Fibroblast of skin of back (primary cell): ENCODE measurements at places on chromosomes 7 and 10.

GRCh38 chr10:103470761-103471653 is 8.0 kb downstream of the CALHM3 start:
- peak; percentile 30 for DNase-seq

DNA sequence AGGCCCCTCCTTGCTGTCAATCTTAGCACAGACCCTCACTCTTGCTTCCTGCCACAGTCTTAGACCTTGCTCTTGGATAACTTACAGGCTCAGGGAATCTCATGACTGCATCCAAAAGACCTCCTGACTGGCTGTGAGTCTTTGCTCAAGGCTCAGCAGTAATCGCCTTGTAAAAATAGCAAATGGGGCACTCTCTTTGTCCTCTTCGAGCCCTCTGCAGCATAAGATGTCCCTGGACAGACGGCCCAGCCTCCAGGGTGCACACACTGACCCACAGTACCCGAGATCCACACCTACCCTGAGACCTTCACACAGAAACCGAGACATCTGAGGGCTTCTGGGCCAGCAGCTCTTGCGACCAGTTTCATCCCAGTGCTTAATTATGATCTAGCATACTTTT is 65.9 kb upstream of the DDC start:
- DNase-seq: no peak

DNA sequence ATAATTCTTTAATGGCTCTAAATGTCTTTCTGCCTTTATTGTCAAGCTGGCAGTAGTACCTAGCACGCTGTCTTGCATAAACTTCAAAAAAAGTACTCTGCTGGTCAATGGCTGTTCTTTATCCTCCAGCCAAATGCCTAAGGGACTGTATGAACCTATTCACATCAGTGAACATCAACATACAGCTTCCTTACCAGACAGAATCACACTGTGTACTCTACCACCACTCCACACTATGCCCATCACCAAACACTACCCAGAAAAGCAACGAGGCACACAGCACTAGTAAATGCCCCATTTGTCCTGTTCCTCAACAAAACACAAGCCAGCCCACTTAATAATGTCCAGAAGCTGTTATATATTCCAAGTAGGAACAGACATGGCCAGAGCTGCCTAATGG is 127.5 kb downstream of the SGMS1 start:
- no peak for DNase-seq

- peak; percentile 54 for DNase-seq
These were observed 481 bp downstream of the SFTPA2 start for GRCh38 chr10:79559726-79560125.

- peak; percentile 21 for DNase-seq
These were observed 66.2 kb upstream of the MXI1 start for GRCh38 chr10:110141185-110141584.

- DNase-seq: peak; percentile 71
These were observed 1133.4 kb downstream of the XPNPEP1 start for GRCh38 chr10:108789919-108790318.

GRCh38 chr10:30384701-30385201 is 35.7 kb upstream of the MTPAP start:
- peak; percentile 43 for DNase-seq

- DNase-seq: no peak
These were observed 35.0 kb downstream of the EVX1 start for GRCh38 chr7:27277628-27278027.

- no peak for DNase-seq
These were observed 168.3 kb downstream of the SLIT1 start for GRCh38 chr10:97017474-97017903.

- no peak for DNase-seq
These were observed 1148.0 kb upstream of the CELF2 start for GRCh38 chr10:9869606-9870176.

DNA sequence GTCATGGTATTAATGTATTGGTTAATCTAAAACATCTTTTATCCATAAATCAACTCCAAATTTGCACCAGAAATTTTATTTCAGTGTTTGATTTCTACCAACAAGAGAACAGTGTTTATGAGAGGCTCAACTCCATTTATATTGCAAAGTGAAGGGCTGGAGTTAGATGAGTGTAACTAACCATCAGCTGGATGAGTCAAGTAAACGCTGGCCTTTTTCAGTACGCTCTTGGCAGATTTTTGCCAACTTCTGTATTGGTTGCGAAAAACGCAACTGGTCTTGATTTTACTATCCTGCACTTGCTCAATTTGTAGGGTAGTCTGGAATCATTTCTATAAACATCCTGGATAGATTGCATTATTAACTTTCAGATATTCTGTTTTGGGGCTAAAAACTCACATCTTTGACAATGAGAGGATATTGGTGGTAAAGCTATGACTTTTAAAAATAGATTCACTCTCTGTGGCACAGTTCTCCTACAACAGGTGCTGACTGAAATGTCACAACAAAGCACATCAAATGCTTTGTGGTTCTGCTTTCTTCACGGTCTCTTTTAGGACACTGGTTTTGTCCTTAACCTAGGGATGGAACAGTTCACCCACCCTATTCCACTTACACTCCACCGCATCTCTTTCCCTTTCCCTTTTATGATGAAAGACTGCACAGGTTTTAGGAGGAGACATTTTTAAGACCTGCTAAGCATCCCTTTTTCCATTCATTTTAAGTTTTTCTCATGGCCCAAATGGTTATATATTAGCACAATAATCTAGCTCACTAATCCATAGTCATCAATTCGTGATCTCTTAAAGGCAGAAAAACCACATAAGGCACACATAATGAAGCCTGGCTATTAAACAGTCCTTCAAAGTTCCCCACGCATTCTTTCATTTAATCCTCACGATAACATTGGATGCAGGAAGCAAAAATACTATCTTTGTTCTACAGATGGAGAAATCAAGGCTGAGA is 12.8 kb downstream of the CACNA2D1 start:
- DNase-seq: no peak

DNA sequence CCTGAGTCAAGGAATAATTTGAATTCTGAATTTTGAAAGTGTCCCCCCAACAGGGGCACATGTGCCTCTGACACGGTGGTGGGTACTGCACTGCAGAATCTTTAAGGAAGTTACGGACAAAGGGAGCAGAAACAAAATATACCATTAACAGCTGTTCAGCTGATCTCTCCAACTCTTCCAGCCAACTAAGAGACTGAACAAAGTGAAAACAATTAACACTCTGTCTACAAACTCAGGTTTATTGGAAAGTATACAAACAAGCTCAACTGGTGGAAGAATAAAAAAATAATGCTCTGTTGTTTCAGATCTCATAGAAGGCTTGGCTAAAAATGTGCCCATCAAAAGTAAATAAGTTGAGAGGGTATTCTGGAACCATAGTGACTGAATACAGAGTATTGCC is 34.4 kb downstream of the ASB4 start:
- DNase-seq: no peak

DNA sequence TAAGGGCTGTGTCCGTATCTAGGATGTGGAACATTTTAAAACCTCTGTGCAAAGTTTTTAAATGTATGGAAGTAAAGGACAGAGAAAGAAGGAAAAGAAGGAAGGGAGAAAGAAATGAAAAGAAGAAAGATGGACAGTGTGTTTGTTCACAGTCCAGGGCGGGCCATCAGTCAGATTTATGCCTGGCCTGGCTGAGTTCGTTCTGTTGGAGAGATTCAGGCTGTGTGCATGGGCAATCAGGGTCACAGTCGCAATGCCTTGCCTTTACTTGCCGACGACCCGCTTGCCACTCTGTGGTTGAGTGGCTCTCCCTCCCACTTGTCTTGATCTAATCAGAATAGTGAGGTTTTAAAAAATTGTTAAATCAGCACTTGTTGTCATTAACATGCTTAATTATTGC is 369.4 kb upstream of the BMPER start:
- no peak for DNase-seq

DNA sequence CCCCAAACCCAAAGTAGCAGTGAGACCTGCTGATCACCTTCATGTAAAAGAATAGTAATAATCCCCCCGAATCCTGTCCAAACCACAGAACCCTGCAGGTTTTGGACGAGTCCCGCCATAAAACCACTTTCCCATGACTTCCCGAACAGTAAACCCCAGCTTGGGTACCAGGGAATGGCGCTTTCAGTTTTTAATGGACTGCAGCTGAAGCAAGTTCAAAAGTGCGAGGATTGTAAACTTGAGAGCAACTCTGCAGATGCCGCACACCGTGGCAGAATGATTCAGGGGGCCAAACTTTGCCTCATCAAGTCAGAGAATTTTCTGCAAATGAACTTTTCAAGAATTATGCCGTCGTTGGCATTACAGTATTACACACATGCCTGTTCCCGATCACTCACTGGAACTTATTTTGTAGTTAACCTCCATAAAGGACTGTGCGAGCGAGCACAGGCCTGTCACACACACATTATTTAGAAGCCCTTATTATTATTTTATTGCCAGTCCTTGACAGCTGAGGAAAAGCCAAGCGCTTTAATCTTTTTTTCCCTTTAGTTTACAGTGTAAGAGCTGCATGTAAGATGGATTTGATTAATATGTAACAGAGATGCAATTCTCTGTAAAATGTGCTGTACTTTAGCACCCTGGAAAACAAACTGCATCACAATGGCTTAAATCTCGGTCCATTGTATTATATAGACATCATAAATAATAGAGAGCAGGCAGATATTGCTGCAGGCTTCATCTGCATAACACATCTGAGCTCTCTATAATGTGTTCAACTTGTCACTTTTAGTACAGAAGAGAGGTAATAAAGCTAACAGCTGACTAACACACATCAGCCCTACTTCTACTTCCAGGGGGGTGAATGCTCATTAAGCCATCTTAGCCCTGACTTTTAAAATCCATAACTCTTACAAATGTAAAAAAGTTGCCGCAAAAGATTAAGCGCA is 493.5 kb upstream of the GALNT17 start:
- DNase-seq: no peak

DNA sequence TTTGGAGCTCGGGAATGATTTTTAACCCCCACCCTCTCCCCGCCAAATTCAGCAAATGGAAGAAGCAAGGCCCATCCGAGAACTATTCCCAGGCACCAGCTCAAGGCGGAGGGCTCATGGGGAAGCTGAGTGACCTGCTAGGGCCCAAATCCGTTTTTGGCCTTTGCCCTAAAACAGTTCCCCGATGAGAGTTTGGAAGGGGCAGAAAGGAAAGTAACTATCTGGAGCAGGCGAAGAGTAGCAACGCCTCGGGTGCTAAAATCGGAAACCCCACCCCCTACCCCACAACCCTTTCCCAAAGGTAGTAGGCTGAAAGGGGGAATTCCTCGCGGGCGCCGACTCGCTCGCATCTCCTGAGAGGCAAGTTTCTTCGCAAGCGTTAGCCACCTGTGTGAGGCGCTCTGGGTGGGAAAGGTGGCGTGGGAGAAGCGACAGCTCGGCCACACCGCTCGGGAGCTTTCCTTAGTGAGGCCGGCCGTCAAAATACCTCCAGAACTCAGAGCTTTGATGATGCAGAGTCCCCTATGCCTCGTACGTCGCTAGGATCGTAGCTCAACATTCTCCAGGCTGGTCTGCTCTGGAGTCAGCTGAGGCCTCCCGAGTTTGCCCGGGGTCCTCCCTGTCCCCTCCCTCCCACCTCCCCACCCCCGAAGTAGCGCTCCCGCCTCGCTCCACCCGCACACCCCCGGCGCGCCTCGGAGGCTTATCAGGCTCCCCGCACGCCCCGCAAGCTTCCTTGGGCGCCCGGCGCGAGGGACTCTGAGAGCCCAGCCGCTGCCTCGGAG is 642 bp upstream of the PRKG1 start:
- peak; percentile 53 for DNase-seq

DNA sequence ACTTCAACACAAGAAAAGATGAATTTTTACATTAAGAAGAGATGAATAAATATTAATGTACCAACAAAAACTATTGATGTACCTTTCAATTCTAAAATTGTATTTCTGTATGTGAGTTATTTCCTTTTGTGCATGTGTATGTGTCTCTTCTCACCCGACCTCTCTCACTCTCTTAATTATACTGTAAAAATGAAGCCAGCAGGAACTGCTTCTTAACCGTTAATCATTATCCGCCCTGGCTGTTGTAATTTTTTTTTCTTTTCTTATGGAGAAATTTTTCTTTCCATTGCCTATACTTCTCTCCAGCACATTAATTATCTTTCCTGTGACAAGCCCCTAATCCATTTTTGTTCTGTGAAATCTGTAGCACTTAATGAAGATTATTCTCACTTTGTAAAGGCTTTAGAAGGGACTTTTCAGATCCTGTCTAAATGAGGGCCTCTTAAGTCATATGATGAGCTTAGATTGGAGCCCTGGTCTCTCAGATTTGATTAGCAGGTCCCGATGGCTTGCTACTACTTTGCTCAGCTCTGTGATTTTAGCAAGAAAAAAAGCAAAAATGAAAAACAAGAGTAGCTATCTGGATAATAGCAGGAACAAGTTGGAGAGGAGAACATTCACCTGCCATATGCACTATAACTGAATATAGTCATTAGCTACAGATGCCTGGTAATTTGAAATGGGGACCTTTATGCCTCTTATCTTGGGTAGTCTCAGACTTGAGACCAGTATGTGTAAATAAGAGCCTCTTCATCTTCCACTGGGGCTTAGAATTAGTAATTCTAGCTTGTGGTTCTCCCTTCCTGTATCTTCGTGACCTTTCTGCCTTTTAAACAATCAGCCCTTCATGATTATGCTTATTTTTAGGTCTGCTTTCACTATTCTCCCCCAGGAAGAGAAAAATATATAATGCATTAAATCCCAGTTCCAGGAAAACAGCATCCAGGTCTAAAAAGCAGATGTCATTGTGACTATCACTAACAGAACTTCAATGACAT is 80.0 kb upstream of the COL1A2 start:
- no peak for DNase-seq

GRCh38 chr7:19112274-19113001 is 5.0 kb downstream of the TWIST1 start:
- DNase-seq: peak; percentile 63

DNA sequence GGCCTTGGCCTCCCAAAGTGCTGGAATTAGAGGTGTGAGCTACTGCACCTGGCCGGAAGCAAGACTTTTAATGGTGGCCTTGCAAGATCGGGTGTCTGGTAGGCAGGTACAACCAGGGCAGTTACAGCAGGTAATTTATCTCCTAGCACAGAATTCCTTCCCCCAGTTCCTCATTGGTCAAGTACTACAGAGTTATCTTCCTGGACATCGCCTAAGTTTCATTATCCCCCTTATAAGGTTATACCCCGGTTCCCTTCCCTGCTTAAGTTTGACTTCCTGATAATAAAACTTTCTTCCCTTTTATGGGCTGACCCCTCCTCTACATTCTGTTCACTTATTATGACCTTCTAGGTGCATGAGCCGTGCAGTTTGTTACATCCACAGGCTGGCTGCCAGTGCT is 19.0 kb upstream of the CYP3A43 start:
- DNase-seq: no peak

DNA sequence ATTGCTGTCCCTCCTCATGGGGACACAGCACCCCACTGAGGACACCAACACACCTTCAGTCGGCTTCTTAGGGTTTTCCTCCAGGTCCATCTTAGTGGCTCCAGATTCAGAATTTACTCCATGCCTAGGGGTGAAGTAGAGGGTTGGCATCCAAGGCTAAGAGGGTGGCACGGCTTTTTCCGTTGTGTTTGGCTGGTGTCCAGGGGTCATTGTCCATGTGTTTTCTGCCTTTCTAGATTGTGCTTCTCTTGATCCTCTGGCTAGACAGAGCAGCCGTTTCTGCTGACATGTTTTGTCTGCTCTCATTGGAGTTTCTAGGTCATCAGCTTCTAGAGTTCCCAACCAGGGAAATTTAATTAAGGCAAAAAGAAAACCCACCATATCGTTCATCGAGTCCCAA is 291.6 kb upstream of the CELF2 start:
- DNase-seq: no peak
